ENCODE measurements at places on chromosomes 7 and 10. TPM values are rescaled to one million over a fixed set of nuclear protein-coding genes. Genes with fewer than 3 reads are reported as not detected.

ARMC3 gene
- total RNA-seq: not detected

ZNF775 gene
- total RNA-seq: 5.0 TPM

HMX2 gene
- total RNA-seq: 0.18 TPM

AS3MT gene
- not detected for total RNA-seq

GARS1 gene
- total RNA-seq: 167 TPM

WEE2 gene
- total RNA-seq: not detected

LRGUK gene
- total RNA-seq: 0.36 TPM

TRIL gene
- total RNA-seq: 0.10 TPM

CH25H gene
- not detected for total RNA-seq

BBIP1 gene
- 32.1 TPM for total RNA-seq

ADRB1 gene
- not detected for total RNA-seq

ANKRD30A gene
- not detected for total RNA-seq

GRCh38 chr7:102898532-102898859 lies 14.3 kb upstream of the LRRC17 start:
- no peak for DNase-seq

DNA sequence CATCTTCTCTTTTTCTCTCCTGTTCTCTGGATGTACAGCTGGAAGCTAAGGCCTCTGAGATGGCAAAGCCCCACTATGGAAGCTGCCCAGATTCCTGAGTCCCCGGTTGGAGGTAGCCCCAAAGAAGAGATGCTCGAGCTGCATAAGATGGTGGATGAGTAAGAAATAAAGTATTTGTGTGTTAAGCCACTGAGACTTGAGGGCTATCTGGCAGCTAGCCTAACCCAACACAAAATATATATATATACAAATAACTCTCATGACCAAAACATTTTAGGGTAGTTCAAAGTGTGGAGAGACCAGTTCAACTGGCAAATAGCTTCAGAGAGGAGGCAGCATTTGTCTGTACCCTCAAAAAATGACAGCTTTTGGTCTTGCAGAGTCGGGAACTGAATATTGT lies 72.4 kb upstream of the PDE1C start:
- DNase-seq: no peak

DNA sequence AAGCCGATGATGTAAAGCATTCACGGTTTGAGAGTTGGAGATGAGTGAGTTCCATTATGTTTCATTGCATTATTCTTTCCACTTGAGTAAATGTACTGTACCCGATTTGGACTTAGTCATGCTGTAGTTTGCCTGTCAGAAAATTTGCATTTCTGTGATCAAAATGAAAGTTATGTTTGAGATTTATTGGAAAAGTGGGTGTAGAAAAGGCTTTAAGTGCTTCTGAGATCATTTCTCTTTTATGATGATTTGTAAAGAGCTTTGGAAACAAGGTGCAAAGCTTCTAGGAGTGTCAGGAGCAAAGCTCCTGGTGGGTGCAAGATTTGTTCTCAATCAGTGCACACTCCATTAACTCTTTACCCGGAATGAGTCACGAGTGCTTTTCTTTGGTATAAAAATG lies 204.1 kb upstream of the POM121L12 start:
- DNase-seq: no peak

- DNase-seq: peak; percentile 65
Measured at GRCh38 chr7:74454021-74454924, 567 bp downstream of the GTF2IRD1 start.

- no peak for DNase-seq
Measured at GRCh38 chr7:78487464-78487863, 688.9 kb downstream of the PHTF2 start.

GRCh38 chr7:138625849-138626230 lies 75.3 kb downstream of the SVOPL start:
- no peak for DNase-seq

DNA sequence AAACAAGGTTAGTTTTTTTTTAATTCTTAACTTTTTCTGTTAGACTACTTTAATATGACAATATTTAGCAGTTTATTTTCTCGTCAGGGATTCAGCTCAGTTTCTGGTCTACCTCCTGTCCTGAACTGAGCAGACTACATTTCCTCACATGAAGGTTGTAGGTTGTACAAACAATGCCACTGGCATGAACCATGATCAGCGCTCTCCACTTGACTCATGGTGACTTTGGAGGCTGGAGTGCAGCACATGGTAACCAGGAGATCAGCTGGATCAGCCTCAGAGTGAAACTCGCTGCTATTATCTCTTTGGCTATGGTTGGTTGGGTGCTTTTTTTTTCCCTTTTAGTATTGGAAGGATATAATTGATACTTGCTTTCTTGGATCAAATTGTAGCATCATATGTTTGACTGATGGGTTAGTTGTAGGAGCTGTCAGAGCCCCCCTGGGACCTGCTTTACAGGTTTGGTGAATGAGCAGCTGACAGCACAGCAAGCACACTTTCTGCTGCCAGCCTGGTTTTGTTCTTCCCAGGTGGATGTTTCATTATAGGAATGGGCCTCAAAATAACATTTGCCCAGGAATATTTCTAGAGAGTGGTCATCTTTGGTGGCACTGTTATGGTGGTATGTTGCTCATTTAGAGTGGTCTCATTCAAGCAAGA lies 556.4 kb downstream of the AUTS2 start:
- no peak for DNase-seq

DNA sequence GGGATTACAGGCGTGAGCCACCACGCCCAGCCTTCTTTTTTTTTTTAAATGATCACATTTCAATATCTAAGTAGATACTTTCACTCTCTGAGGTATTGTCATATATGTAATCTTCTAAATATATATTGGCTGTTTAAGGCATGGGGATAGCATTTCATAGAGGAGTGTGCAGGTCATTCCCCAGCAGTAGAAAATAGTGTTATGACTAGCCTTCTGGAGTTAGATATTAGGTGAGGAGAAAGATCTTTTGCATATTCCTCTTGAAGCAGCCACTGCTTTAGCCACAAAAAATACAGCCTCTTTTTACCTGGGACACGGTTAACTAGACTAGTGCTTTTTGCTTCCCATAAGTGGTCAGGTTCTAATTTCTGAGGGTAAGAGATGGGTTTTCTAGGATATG lies 28.9 kb downstream of the ADD3 start:
- no peak for DNase-seq

- no peak for DNase-seq
Measured at GRCh38 chr10:64376167-64376566, 855.0 kb downstream of the REEP3 start.

- no peak for DNase-seq
Measured at GRCh38 chr10:110217662-110218008, 10.2 kb downstream of the MXI1 start.

- DNase-seq: no peak
Measured at GRCh38 chr10:5608608-5609220, 57.7 kb downstream of the ASB13 start.

DNA sequence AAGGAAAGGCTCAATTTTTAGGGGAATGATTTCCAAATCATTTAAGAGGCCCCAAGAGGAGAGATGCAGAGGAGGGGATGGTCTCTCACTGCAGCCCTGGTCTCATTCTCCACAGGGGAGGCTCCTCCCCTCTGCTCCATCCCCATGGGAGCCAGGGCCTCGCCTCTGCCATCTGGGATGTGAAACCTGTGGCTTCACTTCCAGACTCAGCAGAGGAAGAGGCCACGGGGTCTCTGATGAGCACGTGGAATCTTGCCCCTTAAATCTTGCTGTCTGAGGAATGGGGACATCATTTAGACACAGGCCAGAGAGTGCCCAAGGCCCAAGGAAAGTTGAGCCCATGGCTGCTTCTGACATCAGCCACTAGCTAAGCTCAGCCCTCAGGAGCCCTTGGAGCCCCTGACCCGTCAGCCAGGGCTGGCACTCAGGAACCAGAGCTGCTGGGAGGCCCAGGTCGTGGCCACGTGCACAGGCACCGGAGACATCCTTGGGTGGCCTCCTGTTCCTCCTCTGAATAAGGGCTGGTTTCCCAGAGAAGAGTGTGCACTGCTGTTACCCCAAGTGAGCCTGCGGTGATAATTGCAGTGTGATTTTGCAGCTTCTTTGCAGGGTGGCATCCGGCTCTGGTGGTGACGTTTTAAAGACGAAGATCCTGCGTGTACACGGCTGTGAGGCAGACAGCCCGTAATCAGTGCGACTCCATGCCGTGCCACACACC lies 50.5 kb downstream of the VIPR2 start:
- DNase-seq: no peak

DNA sequence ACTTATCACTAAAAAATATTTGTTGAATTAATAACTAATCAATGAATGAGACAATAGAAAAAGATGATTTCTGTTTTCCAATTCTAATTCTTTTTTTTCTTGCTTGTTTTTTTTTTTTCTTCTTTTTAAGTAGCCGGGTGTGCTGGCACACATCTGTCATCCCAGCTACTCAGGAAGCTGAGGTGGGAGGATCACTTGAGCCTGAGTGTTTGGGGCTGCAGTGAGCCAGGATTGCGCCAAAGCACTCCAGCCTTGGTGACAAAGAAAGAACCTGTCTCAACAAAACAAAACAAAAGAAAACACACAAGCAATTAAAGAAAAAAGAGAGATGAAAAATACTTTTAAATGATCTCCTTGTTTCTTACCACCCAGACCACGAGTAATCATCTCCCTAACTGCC lies 1109.3 kb downstream of the REEP3 start:
- no peak for DNase-seq

DNA sequence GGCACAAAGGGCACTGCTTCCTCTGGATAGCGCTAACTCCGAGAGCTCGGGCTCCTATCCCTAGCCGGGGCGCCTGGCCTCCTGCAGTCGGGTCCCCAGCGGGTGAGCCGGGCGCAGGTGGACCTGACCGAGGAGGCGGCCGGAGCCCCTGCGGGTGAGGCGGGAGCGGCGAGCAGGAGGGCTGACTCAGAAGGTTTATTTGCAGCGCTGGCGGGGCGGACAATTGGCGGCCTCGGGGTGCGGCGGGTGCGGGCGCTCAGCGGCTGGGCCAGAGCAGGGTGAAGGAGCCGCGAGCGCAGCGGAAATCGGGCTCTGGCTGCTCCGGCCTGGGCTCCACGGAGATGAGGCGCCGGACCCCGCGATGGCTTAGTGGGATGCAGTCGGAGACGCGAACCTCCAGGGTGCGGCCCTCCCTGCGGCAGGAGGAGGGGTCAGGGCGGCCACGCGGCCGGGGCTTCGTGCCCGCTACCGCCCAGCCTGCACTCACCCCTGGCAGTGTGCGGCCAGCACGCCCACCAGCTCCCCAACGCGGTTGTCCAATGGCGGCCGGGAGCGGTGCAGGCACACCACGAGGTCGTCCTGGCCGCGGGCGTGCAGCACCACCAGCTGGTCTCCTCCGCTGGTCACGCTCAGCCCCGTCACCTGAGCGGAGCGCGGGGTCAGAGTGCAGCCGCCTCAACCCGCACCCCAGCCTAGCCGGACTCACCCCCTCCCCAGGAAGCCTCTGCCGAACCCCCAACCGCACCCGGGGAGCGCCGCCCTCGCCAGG lies 16.1 kb downstream of the MYO1G start:
- DNase-seq: no peak

- no peak for DNase-seq
Measured at GRCh38 chr7:81235997-81236396, 317.1 kb upstream of the SEMA3C start.

DNA sequence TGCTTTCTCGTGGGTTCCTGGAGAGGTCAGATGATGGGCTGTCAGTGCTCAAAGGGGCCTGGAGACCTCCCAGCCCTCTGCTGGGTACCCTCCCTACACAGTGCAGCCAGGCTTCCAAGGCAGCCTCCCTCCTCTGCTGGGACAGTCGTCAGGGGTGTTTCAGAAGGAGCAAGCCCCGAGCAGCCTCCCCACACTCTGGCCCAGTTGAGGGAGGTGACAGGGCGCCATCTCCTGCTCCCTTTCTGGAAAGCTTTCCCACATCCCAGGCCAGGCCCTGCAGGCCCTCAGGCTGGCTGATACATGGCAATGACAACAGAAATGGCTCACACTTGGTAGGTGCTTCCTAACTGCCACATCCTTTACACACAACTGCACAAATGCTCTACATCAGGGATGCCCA lies 32.1 kb downstream of the KCNMA1 start:
- DNase-seq: no peak

- no peak for DNase-seq
Measured at GRCh38 chr7:136293841-136294391, 316.8 kb upstream of the MTPN start.

- DNase-seq: no peak
Measured at GRCh38 chr10:43855667-43856210, 207.1 kb upstream of the ZNF32 start.

DNA sequence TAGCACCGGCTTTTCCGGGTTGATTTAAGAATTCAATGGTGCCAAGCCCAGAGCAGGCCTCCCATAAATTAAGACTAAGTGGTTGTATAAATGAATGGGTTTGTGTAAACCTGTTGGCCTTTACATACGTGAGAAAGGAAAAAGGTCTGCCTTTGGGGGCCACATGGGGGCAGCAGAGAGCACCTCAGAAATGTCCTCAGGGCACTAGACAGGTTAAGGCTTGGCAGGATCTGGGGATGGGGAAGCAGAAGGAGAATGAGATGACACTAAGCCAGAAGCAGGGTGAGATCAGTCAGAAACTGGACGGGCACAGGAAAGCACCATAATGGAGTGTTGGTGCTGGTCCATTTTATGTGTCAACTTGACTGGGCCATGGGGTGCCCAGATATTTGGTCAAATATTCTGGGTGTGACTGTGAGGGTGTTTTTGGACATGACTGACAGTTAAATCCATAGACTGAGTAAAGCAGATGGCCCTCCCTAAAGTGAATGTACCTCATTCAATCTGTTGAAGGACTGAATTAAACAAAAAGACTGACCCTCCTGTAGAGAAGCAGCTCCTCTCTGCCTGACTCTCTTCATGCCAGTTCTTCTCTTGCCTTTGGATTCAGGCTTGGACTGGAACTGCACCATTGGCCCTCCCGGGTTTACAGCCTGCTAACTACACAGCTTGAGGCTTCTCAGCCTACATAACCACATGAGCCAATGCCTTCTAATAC lies 58.9 kb downstream of the FRMPD2 start:
- no peak for DNase-seq

- DNase-seq: no peak
Measured at GRCh38 chr10:19500959-19501358, 315.3 kb upstream of the PLXDC2 start.

DNA sequence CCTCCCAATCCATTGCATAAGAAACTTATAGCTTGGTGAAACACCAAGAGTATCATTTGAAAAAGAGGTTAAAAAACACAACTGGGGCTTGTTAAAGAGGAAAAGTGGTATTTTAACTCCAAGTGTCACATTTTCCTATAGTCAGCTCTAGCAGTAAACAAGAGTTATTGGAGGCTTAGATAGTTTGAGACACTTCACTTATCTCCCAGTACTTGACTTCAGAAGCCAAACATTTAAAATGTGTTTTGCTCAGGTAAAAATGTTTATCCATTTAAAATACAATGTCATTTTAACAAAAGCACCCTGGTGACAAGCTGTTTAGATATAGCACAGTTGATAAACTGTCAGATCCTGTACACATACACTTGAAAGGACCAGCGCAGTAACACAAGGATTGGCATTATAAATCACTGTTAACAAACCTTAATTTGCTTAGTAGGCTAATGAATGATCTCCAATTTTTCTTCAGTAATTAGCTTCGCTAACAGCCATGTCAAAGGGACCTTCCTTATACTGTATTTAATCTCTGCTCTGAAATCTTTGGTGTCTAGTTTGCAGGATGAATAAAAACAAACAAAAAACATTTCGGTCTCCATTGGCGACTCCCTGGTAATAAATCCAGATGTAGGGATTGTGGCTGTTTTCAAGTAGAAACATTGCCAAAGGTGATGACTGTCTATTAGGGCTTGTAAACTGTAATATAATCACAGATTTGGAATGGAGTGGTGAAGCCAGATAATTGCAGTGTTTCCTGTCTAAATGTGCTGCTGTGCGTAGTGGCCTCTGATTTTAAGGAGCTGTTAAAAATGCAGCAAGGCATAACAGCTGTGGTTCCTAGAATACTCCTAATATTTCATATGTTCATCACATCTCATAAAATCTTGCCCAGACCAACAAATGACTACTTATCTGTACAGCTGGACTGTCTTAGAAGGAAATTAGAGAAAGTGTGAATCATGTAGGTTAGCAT lies 545.1 kb downstream of the AUTS2 start:
- no peak for DNase-seq
